ENCODE measurements at places on chromosomes 11 and 22.

DNA sequence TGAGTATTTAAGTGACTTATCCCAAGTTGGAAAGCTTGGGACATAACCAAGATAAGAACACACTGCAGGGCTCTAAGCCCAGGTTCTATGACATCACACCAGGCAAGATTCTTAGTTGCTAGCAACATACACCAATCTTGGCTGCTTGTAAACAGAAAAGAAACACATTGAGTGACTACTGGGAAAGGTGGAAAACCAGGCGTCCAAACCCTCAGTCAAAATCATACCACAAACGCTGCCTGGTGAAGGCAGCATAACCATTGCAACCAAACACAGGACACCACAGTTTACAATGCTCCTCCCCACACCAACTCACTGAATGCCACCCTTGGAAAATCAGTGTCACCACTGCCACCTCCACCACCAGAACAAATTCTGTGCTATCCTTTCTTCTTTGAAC is 379.9 kb downstream of the TTC28 start:
- DNase-seq: no peak

- DNase-seq: no peak
Observed at GRCh38 chr22:23743303-23743705, 7.6 kb downstream of the ZNF70 start.

GRCh38 chr11:43712676-43713075 is 32.1 kb downstream of the HSD17B12 start:
- DNase-seq: no peak

DNA sequence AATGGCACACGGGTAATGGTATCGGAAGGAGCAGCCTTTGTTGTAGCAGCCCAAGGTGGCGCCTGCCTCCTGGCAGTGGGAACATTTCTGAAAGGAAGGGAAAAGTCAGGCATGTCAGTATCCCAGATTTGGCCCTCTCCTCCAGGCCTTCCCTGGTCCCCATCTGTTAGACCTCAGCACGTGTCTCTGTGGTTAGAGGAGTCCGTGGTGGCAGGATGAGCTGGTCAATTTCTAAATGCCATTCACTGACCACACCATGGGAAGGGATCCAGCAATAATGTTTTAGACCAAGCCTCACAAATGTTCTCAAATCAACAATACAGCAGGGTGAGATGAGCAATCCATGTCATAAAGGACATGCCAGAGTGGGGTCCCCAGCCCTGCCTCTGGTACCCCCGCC is 49.0 kb upstream of the CYP2D6 start:
- DNase-seq: no peak

Data from stimulated activated CD4-positive, alpha-beta T cell treated with anti-CD3 and anti-CD28 coated beads, Interleukin-2, amount 100 ng/mL, for 24 hours (primary cell).